Fibroblast of skin of back (primary cell): ENCODE measurements at places on chromosomes 4 and X.

DNA sequence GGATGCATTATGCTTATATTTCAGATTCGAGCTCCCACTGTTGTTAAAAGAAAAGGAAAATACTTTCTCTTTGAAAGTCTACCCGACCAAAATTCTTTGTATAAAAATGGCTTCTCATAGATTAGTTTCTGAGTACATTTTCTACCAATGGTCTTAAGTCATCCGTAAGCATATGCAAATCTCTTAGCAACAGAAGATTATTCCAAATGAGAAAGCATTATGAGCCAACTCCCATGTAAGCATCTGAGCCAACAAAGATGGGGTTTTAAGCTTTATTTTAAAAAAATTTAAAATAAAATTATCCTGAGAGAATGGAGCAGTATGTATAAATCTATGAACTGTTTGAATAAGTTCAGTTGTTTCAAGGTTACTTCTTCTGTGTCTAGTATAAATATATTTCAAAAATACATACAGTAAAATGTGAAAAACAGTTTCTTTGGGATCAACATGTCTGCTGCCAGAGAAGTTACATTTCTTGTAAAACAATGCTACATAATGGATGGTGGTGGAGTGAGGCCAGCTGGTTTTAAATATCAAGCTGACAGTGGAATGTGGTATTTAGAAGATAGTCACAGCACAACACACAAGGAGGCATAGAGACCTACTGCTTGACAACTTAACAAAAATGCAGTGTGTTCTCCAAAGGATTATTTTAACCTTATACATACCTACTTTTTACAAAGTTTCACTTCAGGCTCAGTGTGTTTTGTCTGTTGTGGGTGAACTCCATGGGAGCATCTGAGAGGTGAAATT lies 199.5 kb upstream of the DIPK2B start:
- peak; percentile 64 for DNase-seq

- DNase-seq = no peak
Measured at GRCh38 chrX:121504153-121504552, 456.7 kb downstream of the GLUD2 start.

DNA sequence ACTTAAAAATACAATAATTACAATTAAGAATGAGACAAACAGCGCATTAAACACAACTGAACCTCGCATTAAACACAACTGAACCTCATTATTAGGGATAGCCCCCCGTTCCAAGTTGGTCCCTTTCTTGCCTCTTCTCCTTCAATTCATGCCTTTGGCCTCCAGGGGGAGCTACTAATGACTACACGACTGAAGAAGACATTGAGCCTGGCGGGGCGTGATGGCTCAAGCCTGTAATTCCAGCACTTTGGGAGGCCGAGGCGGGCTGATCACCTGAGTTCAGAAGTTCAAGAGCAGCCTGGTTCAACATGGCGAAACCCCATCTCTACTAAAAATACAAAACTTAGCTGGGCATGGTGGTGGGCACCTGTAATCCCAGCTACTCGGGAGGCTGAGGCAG lies 56.4 kb upstream of the NWD2 start:
- no peak for DNase-seq

DNA sequence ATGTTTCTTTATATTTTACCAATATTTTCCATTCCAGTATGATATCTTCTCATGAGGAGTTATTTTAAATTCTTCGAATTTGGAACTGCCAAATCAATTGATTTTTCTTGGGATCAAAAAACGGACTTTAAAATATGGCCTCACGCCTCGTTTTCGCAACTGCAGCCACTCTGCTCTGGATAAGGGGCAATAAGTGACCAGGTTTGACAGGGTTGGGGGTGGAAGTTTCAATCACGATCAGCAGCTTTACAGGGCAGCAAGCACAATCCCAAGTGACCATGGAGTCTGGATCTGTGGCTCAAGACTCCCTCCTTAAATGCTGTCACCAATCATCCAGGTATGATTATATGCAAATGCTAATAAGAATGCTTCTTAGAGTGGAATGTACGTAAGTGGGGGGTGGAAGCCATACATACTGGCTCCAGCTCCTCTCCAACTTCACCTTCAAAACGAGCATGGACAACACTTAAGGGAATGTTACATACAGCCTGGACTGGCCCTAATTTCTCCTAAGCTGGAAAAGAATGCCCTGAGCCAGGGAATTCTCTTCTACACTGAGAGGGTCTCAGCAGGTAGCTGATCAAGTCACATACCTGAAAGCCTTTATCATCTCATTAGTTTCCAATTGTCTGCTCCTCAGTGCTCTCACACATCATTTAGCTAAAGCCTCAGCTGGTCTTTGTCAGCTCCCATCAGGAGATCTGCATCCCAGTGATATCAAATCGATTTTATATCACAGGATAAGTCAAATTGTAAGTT lies 176.9 kb upstream of the DCAF8L1 start:
- no peak for DNase-seq

DNA sequence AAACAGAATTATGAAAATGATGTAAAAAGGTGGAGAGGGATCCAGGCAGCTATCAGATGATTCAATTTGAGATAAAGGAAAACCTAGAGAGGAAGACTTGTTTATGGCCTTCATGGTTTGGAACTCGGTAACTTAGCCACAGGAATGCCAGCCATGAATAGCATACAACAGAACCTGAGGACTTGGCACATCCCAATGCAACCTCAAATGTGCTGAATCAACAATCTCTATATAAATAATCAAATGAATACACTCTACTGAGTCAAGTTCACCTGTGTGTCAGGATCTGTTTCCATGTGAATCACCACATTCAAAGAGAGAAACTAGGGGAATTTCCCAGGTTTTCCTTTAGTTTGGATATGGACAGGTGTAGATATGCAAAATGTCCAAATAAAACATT lies 86.9 kb downstream of the MBNL3 start:
- no peak for DNase-seq

DNA sequence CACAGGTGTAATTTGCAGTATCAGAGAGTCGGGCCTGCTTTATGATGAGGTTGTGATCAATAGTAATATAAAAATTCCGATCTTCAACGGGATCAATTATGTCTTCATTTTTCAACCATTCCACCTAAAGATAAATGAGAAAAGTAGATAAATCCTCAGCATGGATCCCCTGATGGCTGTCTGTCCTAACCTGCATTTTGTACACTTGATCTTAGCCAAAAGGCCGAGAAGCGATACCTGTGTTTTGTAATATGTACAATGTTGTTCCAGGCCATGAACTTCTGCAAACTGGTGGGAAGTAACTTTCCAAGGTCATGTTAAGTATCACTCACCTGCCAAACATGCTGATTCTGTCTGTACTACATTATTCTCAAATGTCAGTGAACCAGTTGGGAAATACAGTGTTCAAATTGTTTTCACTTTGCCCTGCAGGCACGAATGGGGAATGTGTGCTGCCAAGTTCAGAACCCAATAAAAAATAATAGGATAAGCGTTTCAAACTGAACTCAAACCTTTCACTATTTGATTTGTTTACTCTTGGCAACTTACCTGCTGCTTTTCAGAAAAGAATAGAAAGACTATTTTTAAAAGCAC lies 298.1 kb downstream of the UNC5C start:
- no peak for DNase-seq

DNA sequence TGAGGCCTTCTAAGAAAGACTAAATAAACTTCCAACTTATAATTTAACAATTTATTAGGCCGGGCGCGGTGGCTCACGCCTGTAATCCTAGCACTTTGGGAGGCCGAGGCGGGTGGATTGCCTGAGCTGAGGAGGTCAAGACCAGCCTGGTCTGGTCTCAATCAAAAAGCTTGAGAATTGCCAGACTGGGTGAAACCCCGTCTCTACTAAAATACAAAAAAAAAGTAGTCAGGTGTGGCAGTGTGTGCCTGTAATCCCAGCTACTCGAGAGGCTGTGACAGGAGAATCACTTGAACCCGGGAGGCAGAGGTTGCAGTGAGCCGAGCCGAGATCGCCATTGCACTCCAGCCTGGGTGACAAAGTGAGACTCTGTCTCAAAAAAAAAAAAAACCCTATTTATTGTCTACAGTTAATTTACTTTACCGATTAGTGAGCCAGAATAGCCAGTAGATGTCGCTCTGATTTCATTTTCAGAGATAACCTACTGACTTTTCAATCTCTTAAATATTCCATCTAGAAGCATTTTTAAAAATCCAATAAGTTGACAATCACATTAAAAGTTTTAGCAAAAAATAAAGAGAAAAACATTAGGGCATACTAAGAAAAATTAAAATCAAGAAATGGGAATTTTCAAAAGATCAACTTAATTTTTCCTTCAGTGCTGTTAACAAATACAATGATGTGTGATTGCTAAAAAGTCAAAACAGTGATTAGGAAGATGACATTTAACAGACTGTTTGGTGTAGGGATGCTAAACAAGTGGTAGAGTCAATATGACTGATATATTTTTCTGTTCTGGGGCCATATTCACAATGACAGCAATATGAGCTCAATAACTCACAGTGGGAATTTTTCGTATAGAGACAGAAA lies 4.3 kb upstream of the SHROOM3 start:
- DNase-seq = peak; percentile 71

DNA sequence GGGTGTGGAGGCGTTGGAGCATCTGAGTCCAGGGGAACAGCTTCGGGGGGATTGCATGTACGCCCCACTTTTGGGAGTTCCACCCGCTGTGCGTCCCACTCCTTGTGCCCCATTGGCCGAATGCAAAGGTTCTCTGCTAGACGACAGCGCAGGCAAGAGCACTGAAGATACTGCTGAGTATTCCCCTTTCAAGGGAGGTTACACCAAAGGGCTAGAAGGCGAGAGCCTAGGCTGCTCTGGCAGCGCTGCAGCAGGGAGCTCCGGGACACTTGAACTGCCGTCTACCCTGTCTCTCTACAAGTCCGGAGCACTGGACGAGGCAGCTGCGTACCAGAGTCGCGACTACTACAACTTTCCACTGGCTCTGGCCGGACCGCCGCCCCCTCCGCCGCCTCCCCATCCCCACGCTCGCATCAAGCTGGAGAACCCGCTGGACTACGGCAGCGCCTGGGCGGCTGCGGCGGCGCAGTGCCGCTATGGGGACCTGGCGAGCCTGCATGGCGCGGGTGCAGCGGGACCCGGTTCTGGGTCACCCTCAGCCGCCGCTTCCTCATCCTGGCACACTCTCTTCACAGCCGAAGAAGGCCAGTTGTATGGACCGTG lies 2.2 kb downstream of the AR start:
- peak; percentile 33 for DNase-seq
